Activated naive CD4-positive, alpha-beta T cell (primary cell): ENCODE measurements at places on chromosomes 3 and 15.

- no peak for DNase-seq
Observed at GRCh38 chr3:25103391-25103790, 324.7 kb upstream of the RARB start.

- no peak for DNase-seq
Observed at GRCh38 chr3:4462369-4463040, 4.6 kb downstream of the SUMF1 start.

DNA sequence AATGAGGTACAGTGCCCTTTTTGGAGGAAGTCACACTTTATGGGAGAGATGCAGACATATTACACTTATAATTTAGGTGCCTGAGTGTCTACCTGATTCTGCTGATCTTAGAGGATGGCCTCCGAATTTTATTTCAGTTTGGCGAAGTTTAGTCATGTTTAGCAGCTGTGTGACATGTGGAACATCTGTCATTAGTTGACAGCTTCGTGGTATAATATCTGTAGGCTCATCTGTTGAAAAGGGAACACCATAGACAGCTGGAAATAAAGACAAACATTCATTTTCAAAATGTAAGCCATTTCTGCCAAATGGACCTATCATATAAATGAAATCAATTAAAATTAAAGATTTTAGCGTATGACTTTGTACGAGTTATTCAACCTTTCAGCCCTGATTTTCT is 165.4 kb downstream of the CFAP20DC start:
- DNase-seq: no peak

DNA sequence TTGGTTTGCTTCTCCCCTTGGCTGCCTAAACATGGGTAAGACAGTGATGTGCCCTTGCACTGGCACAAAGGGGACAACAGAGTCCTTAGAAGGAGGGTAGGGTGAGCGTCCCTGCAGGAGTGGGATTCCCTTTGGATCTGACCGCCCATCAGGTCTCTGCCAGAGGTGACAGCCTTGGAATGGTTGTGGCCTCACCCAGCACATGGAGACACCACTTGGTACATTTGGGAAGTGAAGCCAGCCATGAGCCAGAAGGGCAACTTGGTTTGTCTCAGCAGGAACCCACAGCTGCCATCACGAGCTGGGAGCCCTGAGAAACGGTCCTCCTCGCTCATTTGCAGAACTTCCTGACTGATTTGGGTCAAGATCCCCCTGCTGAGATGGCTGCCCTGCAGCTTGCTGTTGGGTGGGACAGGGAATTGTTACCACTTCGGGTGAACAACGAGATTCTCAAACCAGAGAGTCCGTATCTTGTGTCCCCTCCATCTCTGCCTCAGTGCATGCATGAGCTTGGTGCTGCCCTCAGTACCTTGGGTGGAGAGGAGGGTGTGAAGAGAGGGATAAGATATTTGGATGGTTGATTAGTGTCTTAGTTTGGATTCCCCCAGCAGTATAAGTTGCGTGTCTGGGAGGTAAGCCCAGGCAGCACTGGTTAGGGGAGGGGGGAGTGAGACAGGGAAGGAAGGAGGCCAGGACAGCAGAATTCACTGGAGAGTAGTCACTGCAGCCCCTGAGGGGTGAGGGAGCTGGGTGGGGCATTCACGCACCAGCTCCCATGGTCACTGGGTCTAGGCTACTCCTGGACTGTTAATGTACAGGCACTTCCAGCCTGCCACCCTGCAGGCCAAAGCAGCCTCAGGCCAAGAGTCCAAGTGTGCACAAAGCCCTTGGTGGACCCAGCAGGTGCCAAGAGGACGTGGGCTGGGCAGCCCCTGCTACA is 168.8 kb upstream of the TOPAZ1 start:
- DNase-seq: no peak

DNA sequence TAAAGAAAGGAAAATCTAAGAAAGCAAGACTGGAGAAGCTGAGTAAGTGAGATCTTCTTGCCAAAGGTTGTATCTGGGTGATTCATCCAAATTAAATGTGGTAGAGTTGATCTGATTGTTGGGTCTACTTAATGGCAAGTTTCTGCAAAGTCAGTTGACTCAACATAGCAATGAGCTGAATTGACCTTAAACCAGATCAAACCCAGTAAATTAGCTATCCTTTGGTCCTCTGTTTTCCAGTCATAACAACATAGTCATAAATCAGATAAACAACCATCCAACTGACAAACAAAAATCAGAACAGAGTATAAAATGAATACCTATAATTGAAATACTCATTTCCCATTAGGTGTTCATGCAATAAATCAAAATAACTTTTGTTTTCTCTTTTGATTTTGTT is 142.6 kb upstream of the CFAP20DC start:
- DNase-seq: no peak

DNA sequence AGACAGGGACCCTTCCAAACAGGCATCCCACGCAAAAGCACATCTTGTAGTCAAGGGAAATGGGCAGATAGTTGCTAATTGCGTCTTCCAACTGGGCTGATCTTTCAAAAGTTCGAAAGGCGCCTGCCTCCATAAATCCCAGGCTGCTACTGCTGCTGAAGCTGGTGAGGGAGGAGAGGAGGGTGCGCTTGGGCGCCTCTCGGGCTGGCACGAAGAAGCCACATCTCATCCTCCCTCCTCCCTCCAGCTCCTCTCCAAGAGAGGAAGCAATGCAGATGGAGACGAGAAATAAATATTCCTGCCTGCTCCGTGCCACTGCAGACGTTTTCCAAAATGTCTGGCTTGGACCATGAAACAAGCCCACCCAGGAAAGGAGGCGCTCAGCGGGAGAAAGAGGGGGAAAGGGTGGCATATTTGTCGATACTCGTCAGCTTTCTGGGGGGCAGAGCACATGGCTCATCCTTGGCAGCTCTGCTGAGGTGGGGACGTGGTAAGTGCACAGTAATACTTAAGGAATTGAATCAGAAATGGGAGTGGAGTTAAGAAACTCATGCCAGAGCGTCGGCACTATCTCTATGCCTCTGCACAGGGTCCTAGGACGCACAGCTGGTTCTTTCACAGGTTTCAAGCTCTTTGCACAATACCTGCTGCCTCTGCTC is 88.9 kb upstream of the FEZF2 start:
- DNase-seq: no peak

DNA sequence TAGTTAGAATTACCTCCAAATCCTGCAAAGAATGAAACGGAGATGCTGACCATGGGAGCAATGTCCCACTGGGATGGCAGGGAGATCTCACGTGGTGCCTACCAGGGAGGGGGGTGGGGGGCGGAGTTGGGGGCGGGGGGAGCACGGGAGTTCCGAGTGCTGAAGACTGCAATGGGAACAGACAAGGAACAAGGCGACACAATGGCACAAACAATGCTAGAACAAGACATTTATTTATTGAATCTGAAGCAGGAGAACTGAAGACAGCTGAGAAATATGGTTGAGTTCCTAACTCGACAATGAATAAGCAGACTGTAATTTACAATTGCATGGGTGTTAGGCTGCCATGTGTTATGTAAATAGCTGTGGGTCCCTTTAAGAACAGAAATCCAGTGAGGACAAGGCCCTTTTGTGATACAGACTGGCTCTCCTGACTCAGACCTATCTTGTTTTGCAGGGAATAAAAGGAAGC is 91.2 kb downstream of the AQP9 start:
- no peak for DNase-seq
